Memory B cell (primary cell): ENCODE measurements at places on chromosomes 7 and 10.

DNA sequence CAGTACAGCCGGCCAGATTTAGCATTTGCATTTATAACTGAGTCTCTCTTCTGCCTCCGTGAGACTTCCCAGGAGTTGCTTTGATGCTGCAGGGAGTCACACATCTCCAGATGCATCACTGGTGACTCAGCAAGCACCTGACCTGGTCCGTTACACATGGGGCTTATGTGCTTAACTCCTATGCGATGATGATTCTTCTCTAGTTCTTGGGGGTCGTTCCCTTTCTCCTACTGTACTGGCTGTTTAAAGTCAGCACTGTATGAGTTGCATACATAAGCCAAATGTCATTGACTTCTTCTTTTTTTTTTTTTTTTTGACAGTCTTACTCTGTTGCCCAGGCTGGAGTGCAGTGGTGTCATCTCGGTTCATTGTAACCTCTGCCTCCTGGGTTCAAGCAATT lies 13.0 kb upstream of the AKR1E2 start:
- H3K27ac ChIP-seq: no peak overlapping the region
- DNase-seq: no peak
- H3K4me3 ChIP-seq: no peak overlapping the region

DNA sequence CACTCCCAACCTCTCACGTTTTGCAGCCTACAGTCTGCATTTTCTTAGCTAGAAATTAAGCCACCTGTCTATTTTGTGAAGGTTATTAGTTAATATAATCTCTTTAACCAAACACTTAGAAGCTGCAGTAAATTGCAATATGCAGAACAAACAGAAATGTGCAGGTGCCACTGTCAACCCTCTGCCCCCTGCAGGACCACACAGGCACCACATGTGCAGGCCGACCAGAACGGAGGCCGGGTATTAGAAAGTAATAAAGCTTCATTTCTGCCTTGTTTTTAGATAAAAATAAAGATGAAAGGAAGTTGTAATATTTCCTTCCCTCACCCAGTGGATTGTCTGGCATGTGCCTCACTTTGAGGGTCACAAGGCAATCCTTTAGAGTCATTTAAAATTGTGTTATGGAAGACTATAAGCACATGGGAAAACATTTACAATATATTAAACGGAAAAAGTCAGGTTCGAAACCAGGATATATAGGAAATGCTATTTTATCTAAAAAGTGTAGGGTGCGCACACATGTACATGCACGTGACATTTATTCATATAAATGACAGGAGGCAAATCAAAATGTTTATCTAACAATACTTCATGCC lies 158.2 kb downstream of the ARHGAP12 start:
- H3K4me1 ChIP-seq: no peaks in the 10 kb centered on the region
- H3K4me3 ChIP-seq: no peak overlapping the region
- H3K27me3 ChIP-seq: peaks cover 2% of the 10 kb centered on the region
- peak; percentile 45 for DNase-seq
- no peak overlapping the region for H3K27ac ChIP-seq
- no peaks in the 10 kb centered on the region for H3K36me3 ChIP-seq

DNA sequence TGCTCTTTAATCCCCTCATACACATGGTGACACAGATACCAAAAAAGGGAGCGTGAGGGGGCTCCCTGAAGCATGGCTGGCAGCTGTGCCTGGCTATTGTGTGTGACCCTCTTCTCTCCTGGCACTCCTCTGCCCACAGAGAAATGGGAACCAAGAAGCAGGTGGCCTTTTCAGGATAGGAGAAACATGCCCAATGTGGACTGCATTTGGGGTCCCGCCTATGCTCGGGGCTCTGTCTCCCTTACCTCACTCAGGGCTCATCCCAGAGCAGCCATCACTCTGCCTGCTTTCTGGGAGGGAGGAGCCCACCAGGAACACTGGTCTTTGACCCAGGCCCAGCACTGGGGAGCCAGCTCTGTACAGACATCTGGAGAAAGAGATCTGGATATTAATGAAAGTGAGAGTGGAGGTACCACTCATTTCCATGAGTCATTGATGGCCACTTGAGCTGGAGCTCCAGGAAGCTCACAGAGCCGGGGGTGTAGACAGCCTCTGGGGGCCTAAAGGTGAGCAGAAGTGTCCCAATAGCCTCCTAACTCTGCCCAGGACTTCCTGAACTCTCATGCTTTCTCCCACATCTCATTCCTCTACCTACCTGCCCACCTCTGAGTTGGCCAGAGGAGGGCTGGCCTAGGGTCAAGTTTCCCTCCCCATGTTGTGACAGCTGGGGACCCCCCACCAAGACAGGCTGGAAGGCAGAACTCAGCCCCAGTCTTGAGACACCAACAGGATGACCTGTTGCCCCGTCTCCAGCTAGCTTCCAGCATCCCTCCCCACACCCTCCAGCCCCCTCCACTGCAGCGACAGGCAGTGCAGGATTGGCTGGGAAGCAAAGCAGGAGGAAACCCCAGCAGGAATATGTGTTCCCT lies 42.6 kb downstream of the DRGX start:
- no peak for DNase-seq
- no peak overlapping the region for H3K27ac ChIP-seq
- peaks cover 4% of the 10 kb centered on the region for H3K36me3 ChIP-seq

DNA sequence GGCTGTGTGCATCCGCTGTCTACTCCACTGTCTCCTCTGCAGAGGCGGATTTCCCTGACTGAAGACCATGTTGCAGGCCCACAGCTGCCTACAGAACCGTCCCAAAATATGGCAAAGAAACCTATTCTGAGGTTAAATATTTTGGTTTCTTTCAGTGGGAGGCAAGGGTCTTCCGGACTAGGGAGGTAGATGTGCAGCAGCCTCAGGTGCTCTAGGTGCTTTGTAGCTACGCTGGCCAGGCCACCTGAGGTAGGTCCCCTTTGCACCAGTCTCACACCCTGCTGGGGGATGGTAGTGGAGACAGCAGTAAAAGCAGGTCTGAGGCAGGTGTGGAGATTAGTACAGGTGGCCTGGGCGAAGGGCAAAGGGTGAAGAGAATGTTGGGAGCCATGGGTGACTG lies 8.2 kb upstream of the PILRB start:
- no peak overlapping the region for H3K4me3 ChIP-seq
- no peak overlapping the region for H3K27ac ChIP-seq
- DNase-seq: no peak
- H3K36me3 ChIP-seq: peaks cover 26% of the 10 kb centered on the region

DNA sequence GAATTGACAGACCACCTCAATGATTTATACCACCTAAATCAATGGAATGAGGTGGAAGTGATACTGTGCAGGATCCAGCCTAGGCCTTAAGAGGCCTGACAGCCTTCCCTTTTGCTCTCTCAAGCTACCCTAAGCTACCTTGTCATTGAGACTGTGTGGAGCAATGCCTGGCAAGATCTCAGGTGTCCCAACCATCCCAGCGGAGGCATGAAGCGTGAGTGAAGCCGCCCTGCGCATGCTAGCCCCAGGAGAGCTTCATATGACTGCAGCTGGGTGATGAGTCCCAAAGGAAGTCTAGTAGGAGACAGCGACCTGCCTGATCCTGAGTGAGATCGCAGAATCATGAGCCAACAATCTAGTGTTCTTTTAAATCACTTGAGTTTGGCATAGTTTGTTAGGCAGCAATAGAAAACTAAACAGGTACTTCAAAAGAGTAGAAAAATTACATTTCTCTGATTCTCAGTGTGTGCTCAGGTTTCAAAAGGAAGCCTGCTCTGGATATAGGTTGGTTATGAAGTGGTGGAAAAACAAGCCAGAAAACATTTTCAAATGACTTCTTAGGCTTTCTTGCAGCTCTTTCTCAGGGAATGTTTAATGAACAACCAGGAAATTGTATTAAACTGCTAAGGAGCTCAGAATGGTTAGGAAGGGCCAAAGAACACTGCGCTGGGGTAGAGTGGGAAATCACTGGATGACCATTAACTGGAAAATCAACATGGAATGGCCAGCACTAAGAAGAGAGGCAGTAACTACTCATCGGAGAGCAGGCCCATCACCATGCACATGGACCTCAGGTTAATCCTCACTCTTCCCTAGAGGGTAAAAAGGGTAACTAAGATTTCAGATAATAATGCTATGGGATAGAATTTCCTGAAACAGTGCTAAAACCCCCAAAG lies 535.2 kb downstream of the PHTF2 start:
- H3K4me1 ChIP-seq: no peaks in the 10 kb centered on the region
- no peak overlapping the region for H3K4me3 ChIP-seq
- H3K36me3 ChIP-seq: no peaks in the 10 kb centered on the region

- peaks cover 12% of the 10 kb centered on the region for H3K27me3 ChIP-seq
- H3K36me3 ChIP-seq: no peaks in the 10 kb centered on the region
- no peak overlapping the region for H3K27ac ChIP-seq
- H3K4me3 ChIP-seq: no peak overlapping the region
- DNase-seq: no peak
These were observed 22.4 kb upstream of the GDF10 start for GRCh38 chr10:47277352-47278151.

- no peaks in the 10 kb centered on the region for H3K36me3 ChIP-seq
- no peak overlapping the region for H3K4me3 ChIP-seq
- peaks cover 11% of the 10 kb centered on the region for H3K27me3 ChIP-seq
- H3K4me1 ChIP-seq: no peaks in the 10 kb centered on the region
- no peak overlapping the region for H3K27ac ChIP-seq
These were observed 14.8 kb downstream of the SLIT1 start for GRCh38 chr10:97171001-97171400.

DNA sequence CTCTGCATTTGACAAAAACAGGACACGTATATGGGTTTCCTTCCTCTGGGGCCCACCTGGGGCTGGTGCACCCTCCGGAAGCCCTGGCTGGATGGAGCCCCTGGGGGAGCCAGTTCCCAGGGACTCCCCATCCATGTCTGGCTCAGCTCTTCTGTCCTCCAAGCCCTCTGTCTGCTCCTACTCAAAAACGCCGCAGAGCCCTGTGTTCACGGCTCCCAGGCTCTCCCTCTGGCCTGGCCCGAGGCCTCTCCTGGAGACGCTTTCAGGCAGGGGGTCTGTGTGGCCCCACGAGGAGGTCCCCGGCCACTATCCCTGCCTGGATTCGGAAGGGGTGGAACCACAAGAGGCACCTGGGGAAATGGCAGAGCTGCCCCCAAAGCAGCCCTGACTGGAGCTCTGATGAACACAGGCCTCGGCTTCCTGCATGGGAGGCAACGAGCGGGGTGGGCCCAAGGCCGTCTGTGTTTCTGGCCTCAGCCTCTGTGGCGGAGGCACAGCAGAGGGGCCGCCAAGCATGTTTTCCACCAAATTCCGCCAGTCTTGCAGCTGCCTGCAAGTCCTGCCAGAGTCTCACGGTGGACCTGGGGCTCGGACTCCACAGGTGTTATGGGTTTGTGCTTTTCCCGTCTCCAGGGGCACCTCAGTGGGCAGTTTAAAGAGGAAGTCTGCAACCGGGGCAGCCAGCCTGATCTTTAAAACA lies 22.6 kb upstream of the INPP5A start:
- peaks cover 10% of the 10 kb centered on the region for H3K4me1 ChIP-seq
- no peaks in the 10 kb centered on the region for H3K36me3 ChIP-seq
- H3K27me3 ChIP-seq: peaks cover 1% of the 10 kb centered on the region
- H3K27ac ChIP-seq: no peak overlapping the region

- H3K36me3 ChIP-seq: no peaks in the 10 kb centered on the region
- H3K27ac ChIP-seq: peak overlapping the region; percentile 60
- no peaks in the 10 kb centered on the region for H3K27me3 ChIP-seq
These were observed 31.2 kb downstream of the GRK5 start for GRCh38 chr10:119238577-119238976.

- H3K27ac ChIP-seq: no peak overlapping the region
- H3K4me3 ChIP-seq: no peak overlapping the region
- H3K27me3 ChIP-seq: peaks cover 13% of the 10 kb centered on the region
- H3K4me1 ChIP-seq: no peaks in the 10 kb centered on the region
These were observed 33.3 kb downstream of the PKD1L1 start for GRCh38 chr7:47914717-47915615.

GRCh38 chr10:1233031-1233430 lies 176.8 kb downstream of the WDR37 start:
- peaks cover 4% of the 10 kb centered on the region for H3K27me3 ChIP-seq
- no peak overlapping the region for H3K27ac ChIP-seq
- no peaks in the 10 kb centered on the region for H3K36me3 ChIP-seq
- no peak overlapping the region for H3K4me3 ChIP-seq

- peaks cover 7% of the 10 kb centered on the region for H3K36me3 ChIP-seq
- H3K27me3 ChIP-seq: no peaks in the 10 kb centered on the region
- no peak overlapping the region for H3K27ac ChIP-seq
- DNase-seq: no peak
- no peaks in the 10 kb centered on the region for H3K4me1 ChIP-seq
These were observed 12.6 kb downstream of the VIM start for GRCh38 chr10:17240616-17241015.

DNA sequence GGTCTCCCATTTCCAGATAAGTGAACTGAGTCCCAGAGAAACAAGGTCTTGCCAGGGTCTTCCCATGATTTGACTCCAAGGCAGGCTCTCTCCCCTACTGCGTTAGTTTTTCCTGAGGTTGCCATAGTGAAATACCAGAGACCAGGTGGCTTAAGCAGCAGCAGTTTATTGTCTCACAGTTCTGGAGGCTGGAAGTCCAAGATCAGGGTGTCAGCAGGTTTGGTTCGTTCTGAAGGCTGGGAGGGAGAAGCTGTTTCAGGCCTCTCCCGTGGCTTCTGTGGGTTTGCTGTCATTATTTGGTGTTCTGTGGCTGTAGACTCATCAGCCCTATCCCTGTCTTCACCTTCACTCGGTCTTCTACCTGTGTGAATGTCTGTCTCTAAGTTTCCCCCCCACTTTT lies 129.9 kb downstream of the GRK5 start:
- H3K36me3 ChIP-seq: peaks cover 30% of the 10 kb centered on the region
- H3K27ac ChIP-seq: no peak overlapping the region
- no peaks in the 10 kb centered on the region for H3K27me3 ChIP-seq
- DNase-seq: no peak
- peaks cover 17% of the 10 kb centered on the region for H3K4me1 ChIP-seq

DNA sequence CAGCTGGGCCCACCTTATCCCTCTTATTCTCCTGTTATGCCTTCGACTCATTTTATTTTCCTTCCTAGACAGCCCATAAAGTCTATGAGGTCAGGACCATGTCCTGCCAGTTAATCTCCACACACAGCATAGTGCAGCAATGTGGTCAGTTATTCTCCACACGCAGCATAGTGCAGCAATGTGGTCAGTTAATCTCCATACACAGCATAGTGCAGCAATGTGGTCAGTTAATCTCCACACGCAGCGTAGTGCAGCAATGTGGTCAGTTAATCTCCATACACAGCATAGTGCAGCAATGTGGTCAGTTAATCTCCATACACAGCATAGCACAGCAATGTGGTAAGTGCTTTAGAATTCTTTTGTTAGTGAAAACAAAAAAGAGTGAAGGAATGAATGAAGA lies 77.8 kb downstream of the TEX36 start:
- H3K4me3 ChIP-seq: no peak overlapping the region
- H3K36me3 ChIP-seq: no peaks in the 10 kb centered on the region
- H3K27me3 ChIP-seq: peaks cover 7% of the 10 kb centered on the region
- H3K4me1 ChIP-seq: no peaks in the 10 kb centered on the region
- DNase-seq: no peak

- H3K4me1 ChIP-seq: no peaks in the 10 kb centered on the region
- no peaks in the 10 kb centered on the region for H3K36me3 ChIP-seq
- no peaks in the 10 kb centered on the region for H3K27me3 ChIP-seq
These were observed 48.7 kb downstream of the VIPR2 start for GRCh38 chr7:159095979-159096411.

GRCh38 chr10:99788598-99789256 lies 6.3 kb downstream of the ABCC2 start:
- peaks cover 22% of the 10 kb centered on the region for H3K36me3 ChIP-seq
- H3K27me3 ChIP-seq: no peaks in the 10 kb centered on the region
- no peaks in the 10 kb centered on the region for H3K4me1 ChIP-seq
- DNase-seq: no peak
- no peak overlapping the region for H3K4me3 ChIP-seq

- H3K4me1 ChIP-seq: no peaks in the 10 kb centered on the region
- DNase-seq: no peak
- H3K4me3 ChIP-seq: no peak overlapping the region
- no peak overlapping the region for H3K27ac ChIP-seq
- H3K27me3 ChIP-seq: no peaks in the 10 kb centered on the region
These were observed 741.7 kb upstream of the GALNT17 start for GRCh38 chr7:70390251-70390650.

- no peaks in the 10 kb centered on the region for H3K4me1 ChIP-seq
- peaks cover 10% of the 10 kb centered on the region for H3K27me3 ChIP-seq
- no peak overlapping the region for H3K4me3 ChIP-seq
These were observed 159.6 kb upstream of the PRKCQ start for GRCh38 chr10:6739530-6740174.
